Activated CD8-positive, alpha-beta memory T cell treated with anti-CD3 and anti-CD28 coated beads for 4 hours (primary cell): ENCODE measurements at places on chromosomes 1 and 21.

DNA sequence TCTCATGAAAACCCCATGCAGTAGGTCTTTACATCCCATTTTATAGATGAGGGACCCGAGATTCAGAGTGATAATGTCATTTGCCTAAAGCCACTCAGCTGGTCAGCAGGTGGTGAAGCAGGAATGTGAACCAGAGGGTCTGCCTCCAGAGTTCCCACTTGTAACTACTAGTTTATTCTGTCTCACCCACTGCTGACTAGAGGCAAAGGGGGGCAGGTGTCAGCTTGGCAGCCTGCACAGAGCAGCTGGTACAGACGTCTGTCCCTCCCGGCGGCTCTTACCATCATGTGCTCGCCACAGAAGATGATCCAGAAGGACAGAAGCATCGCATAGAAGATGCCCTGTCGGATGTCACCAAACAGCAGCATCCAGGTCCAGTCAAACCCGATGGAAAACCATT is 82.4 kb downstream of the WLS start:
- no peak for DNase-seq

DNA sequence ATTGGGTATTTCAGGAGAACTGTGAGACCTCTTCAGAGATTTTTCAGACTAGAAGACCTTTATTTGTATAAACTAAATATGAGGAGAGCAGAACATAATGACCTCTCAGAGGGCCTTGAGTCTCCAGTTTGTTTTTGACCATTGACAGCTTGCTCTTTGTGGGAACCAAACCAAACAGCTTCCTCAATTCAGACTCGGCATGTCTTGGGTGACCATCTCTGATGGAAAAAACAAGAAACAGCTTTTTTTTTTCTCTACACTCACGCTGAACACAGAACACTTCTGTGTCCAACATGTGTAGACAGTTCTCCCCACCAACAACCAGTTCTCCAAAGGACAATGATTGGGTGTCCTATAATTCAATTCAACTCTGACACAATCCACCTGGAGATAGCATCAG is 11.5 kb downstream of the ATP1A4 start:
- no peak for DNase-seq

GRCh38 chr1:167052389-167052788 is 37.8 kb downstream of the GPA33 start:
- DNase-seq, result no peak

DNA sequence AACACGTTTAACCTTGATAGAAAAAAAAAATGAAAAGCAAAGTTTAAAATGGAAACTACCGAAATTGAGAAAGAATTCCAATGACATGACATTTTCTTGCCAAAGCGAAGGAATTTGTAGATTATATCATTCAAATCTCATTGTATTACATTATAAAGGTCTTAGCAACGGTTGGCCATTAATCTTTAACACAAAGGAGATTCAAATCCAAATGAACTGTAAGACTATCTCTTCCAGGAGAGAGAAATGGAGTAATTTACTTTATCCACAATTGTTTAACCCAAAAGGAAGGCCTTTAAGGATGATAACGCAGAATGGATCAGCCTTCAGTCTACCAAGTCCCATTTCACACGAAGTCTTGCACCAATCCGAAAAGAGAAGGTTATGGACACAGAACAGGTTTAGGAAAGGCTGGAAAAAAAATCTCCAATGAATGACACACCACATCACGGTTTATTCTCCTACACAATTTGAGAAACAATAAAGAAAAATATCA is 1.5 kb downstream of the ENAH start:
- no peak for DNase-seq

DNA sequence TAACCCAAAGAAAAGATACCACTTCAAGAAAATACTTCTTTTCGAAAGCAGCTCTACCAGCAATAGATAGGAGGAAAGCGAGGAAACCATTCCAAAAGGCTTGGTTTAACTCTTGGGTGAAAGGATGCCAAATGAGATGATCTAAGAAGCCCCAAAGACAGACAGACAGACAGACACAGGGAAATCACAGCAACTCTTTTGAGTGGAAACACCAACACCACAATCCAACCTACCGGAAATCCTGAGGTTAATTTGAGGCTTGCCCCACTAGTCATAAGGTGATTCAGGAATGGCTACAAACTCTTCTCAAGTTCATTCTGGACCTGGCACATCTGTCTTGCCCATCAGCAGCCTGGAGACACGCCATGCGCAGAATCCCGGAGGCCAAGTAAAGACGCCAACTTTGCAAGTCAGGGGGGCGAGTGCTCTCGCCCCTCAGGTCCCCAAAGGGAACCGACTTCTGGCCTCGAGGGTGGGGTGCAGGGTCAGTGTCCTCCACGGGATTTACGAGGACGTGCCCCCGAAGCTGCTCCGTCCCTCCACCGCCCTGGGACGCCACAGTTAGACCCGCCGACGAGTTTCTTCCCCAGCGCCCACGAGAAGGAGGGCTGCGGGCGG is 778 bp downstream of the EVI5 start:
- no peak for DNase-seq

- no peak for DNase-seq
Observed at GRCh38 chr1:210633636-210634035, 304.9 kb downstream of the HHAT start.

GRCh38 chr21:24895885-24896734 is 711.2 kb downstream of the MRPL39 start:
- no peak for DNase-seq

DNA sequence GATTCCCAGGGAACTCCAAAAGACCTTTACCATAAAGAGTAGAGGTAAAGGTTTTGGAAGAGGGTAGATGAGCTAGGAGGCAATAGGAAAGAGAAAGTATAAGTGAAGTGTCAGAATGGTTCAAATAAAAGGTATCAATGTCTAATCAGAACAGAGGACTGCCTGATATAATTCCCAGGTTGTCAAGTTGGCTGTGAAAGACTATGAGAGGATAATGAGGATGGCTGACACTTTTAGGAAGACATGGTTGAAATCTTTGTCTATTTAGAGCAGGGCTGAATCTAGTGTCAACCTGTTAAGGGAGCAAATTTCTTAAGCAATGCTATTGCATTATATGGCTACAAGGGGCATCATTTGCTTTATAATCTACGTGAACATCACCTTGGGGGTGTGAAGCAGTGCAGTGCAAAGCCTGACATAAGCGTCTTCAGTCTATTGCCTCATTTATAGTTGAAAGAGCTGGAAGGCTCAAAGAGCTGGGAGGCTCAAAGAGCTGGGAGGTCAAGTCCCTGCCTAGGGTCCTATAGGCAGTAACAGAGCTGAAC is 308.3 kb upstream of the DEPDC1 start:
- DNase-seq, result no peak

DNA sequence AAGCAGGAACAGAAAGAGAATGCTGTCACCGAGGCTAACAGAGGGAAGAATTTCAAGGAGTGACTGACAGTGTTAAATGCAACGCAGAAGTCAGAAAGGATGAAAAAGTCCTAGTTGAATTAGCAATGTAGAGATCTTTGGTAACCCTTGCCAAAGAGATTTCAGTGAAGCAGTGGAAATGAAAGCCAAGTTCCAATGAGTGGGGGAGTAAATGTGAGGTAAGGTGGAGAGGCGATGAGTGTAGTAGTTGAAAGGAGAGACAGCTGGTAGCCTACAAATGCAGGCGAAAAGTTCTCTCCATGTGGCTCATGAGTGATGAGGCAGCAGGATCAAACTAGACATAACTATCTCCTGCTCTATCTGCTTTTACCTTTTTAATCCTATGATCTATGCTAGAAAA is 74.6 kb upstream of the IPO9 start:
- DNase-seq, result no peak

DNA sequence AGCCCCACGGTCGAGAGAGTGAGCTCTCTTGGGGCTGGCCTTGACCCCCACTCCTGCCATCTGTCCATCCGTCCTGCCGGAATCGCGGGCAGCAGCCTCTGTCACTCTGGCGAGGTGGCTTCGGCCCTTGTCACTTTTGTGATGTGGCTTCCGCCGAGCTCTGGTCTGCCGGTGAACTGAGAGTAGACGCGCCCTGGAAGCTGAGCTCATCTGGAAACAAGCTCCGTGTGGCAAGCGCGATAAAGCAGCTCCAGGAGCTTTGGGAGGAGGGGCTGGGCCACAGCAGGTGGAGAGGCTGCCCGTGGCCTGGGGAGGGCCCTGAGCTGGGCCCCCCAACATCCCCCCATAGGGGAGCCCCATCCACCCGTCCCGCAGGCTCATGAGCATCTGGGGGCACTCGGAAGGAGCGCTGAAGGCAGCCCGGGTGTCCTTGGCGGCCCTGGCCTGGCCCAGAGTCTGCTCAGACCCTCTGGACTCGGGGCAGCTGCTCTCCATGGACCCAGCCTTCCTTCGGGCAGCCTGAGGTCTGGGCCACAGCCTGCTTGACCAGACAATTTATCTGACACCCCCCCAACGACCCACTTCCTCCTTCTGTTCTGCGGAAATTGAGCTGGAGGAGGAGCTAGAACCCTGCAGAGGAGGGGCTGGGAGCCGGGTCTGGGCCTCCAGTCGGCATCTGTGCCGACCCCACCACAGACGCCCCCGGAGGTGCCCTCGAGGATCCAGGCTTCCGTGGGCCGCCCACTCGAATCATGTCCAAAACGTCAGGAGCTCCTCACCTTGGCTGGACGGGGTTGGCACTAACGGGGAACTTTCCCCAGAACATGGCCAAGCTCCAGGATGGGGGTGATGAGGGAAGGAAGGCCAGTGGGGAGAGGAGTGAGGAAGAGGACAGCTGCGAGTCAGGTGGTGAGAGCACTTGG is 59.1 kb downstream of the SLC19A1 start:
- no peak for DNase-seq

DNA sequence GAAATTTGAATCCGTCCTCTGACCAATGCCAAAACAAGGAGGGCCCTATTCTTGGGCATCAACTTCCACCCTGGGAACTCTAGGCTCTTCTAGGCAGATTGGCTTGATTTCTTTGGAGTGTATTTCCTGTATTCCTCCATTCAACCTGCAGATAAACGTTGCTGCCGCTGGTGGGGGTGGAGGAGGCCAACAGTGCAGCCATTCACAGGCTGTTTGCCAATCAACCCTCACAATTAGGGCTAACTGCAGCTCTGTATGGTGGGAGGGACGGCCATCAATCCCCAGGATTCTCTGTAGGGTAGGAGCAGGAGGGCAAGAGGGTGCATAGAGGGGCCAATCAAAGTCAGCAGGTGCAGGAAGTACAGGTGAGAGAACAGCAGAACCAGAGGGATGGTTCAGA is 273.1 kb upstream of the PROX1 start:
- no peak for DNase-seq

DNA sequence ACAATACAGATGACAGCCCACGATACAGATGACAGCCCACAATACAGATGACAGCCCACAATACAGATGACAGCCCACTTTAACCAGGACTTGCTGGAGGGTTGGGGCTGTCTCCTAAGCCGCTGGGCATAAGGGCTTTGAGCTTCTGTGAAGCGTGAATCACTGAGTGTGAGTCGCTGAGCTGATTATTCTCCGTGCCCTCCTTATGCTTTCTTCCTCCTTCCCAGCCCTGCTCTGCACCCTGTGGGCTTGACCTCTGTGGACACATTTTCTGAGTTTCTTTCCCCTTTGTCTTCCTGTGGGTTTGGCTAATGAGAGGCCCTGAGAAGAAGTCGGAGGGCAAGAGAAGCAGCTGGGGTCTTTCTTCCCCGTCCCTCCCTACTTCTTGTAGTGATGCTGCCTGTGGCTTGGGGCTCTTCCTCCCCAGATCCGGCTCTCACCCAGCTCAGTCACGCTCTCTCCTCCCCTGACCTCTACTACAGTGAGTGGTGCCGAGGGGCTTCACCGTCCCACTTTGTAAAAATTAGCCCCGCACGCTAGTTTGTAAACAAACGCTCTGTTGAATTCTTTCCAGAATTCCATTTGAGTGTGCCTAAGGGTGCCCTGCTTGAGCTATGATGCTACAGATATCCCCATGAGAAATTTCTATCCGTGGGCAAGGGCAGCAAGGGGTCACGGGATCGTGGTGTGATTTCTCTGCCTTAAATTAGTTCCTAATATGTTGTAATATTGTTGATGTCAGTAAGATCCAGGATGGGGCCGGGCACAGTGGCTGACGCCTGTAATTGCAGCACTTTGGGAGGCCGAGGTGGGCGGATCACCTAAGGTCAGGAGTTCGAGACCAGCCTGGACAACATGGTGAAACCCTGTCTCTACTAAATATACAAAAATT is 46.4 kb upstream of the SOD1 start:
- no peak for DNase-seq

DNA sequence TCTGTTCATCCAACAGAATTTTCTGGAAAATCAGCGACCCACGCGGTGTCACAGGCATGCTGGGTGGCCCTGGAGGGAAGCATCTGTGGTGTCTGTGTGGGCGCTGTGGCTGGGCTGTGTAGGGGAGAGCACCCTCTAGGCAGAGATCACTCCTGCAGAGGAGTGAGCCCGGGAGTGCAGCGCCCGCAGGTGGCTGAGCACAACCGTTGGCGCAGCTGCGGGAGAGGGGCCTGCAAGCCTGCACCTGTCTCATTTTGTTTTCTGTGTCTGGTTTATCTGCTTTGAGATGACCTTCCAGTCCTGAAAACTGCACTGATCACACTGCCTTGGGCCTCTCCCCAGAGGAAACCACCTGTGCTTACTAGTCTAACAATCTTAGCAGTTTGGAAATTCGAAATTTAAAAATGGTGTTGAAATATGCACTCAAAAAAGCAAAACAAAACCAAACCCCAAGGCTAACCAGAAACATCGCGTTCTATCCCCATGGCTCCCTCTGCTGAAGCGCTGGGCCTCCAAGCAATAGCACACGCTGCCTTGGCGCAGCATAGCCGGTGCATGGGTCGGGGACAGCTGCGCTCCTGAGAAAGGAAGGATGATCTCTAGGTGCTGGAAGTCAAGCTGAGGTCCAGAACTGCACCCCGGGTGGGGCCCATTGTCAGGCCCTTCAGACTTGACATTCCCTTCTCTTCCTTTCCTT is 4.8 kb downstream of the FAM3B start:
- no peak for DNase-seq

- DNase-seq, result no peak
Observed at GRCh38 chr1:197892684-197893083, 9.7 kb upstream of the C1orf53 start.

GRCh38 chr1:2194898-2195673 is 514 bp upstream of the FAAP20 start:
- peak; percentile 64 for DNase-seq

- DNase-seq, result no peak
Observed at GRCh38 chr1:156414461-156415064, 45.6 kb downstream of the RHBG start.

DNA sequence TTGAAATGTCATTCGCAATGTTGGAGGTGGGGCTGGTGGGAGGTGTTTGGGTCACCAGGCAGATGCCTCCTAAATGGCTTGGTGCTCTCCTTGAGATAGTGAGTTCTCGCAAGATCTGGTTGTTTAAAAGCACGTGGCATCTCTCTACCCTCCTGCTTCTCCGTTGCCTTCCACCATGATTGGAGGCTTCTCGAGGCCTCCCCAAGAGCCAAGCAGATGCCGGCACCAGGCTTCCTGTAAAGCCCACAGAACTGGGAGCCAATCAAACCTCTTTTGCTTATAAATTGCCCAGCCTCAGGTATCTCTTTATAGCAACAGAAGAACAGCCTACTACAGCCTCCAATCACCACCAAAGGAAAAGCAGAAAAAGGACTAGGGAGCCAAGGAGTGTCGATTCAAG is 80.5 kb downstream of the PDE9A start:
- DNase-seq, result no peak

DNA sequence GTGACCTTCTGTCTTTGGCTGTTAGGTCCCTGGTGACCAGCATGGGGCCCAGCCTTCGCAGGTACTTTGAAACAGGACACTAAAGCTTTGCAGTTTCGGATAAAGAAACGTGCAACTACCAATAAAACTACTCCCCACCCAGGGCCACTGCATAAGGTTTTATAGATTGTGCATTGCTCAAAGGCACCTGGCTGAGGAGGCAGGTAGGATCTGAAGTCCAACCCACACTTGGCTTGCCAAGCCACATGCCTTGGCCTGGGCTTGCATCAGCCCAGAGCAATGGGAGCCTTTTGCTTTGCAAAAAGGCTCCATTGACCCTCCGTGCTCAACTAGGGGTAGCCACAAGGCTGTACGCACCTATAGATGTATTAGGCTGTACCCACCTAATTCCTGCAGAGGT is 84.4 kb upstream of the SYT6 start:
- no peak for DNase-seq
